ENCODE measurements at places on chromosomes 2 and 18. TPM values are rescaled to one million over a fixed set of nuclear protein-coding genes. Genes with fewer than 3 reads are reported as not detected.

- DNase-seq: no peak
Observed at GRCh38 chr2:111199840-111200239, 79.1 kb downstream of the BCL2L11 start.

DNA sequence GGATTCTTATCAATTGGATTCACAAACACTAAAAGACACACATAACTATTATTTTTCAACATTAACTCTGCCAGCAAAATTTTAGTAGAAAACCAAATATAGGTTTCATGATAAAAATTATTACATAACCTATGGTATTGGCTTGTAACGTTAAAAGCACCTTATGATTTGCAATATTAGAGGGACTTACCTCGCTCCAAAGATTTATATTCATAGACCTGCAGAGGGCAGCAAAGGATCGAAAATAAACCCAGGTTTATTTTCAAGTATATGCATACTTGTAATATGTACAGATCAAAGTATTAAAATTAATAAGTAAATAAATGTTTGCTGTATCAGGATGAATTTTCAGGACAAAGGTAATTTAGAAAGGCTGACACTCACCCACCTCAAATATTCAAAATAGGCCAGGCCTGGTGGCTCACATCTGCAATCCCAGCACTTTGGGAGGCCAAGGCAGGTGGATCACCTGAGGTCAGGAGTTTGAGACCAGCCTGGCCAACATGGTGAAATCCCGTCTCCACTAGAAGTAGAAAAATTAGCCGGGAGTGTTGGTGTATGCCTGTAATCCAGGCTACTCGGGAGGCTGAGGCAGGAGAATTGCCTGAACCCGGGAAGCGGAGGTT, 45.3 kb downstream of the LRPPRC start:
- DNase-seq: no peak

GRCh38 chr2:85743304-85743978, 10.3 kb upstream of the ATOH8 start:
- DNase-seq: no peak

DNA sequence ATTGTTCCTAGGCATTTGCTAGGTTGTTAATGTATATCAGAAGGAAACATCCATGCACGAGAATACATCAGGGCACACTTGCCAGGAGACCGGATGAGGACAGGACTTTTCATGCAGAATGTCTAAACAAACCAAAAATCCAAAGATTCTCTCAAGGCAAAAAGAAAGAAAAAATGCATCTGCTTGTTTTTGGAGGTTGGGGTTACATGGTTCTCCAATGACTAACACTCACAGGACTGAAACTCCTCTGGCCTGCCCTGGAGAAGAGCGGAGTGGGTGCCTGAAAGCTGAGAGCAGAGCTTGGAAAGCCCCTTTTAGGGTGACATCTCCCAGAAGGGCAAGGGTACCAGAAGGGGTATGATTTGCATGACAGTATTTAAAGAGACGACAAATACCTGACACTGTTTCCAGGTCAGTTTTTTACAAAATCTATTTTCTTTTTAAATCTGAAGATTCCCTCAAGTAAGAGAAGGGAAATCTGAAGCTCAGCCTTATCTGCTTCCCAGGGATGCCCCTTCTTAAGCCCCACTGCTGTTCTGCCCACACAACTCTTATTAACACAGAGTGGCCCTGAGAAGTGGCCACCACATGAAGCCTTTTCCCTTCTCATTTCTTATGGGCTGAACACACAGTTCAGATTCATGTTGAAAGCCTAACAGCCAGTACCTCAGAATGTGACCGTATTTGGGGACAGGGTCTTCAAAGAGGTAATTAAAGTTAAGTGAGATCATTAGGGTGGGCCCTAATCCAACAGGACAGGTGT, 216.4 kb downstream of the STK39 start:
- DNase-seq: no peak

GRCh38 chr18:4454537-4455112, 482 bp downstream of the DLGAP1 start:
- DNase-seq: no peak

DNA sequence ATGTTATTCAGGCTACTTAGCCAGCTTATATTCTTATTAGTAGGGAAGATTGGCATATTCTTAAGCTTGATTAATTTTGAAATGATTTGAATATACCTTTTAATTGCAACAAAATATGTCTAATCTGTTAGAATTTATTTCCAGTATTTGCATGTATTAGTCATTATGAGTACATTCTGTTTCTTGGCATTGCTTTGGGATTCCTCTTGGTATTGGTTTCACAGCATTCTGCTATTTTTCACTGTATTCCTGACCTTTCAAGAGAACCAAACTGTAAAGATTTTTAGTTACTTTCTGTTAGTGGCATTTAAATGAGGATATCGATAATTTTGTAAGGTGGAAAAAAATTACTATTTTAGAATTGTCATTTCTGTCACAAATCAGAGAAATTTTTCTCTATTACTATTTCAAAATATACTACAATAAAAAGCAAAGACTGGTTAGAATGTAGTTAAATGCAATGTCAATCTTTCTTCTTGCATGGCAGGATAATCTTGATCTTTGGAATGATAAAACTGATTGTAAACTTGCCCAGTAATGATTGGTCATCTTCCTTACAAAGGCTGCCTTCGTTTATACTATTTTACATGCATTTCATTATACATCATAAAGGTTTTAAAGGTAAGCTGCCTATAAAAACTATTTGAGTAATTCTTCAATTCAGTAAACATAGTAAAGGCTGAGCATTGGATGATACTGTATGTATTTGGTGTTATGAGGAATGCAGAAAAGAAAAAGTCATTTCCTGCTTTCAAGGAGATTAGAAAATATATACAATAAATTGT, 86.1 kb downstream of the SLC4A10 start:
- DNase-seq: no peak

GRCh38 chr2:14746133-14746532, 113.6 kb downstream of the LRATD1 start:
- DNase-seq: no peak

DNA sequence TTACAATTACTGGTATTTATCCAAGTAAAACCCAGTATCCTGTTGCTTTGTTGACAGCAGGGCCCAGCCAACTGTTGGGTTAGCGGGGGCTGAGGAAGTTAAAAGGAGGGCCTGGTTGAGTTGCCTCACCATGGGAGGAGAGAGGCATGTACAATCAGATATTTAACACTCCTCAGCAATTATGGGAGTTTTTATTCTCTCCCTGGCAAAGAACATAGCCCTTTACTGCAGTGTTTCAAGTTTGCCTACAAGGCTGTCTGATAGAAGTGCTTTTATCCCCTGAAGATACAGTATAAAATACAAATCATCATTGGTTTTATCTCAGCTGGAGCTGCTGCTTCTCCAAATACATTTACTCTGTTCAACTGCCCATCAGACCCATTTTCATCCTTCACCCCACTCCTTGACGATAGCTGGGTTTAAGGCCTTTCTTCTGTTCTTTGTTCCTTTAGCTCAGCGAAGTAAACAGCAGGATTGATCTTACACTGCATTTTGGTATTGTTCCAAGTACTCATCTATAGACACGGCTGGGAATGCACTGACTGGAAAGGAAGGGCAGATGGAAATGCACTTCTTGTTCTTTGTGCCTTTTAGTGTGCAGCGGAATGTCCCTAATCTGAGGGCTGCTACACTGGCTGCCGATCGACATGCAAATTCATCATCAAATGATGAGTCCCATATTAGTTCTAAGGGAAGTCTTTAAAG, 402.5 kb upstream of the SPRED2 start:
- DNase-seq: no peak

DNA sequence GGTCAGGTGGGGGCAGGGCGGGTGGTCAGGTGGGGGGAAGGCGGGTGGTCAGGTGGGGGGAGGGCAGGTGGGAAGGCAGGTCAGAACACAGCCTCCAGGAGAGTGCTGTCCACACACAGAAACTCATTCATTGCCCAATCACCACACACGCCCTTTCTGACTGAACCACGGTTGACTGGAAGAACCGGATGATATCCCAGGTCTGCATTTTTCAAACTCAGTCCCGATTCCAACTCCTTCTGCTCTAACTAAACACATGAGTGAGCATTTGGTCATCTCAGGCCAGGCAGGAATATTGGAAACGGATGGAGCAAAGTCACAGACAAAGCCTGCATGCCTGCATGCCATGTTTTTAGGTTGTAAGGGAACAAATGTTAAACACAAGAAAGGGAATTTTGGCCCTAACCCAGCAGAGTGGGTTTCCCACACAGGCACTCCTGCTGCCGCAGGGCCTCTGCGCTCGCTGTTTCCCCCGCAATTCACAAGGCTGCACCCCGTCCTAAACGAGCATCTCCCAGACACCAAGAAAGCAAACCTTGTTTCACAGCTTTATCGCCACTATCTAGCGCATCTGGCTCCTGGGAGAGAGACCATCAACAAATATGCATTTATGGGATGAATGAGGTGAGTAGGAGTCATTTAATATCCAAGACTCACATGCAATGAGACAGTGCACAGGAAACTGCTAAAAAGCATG, 100.1 kb downstream of the ZNF516 start:
- DNase-seq: no peak

Gene SERPINB3
- 1,684 TPM for total RNA-seq

Gene C2orf80
- total RNA-seq: not detected

Gene OSBPL6
- 1.8 TPM for total RNA-seq

Gene BMPR2
- 24.8 TPM for total RNA-seq

Gene SRD5A2
- total RNA-seq: 0.19 TPM

Gene ALPI
- total RNA-seq: not detected

Measured in esophagus squamous epithelium (tissue), 5 donors.